ENCODE measurements at places on chromosomes 12 and 14. TPM values are rescaled to one million over a fixed set of nuclear protein-coding genes. Genes with fewer than 3 reads are reported as not detected.

The CMA1 gene
- 2.8 TPM for total RNA-seq

The CPNE6 gene
- total RNA-seq: 0.99 TPM

The IL26 gene
- total RNA-seq: not detected

The PLCZ1 gene
- 0.66 TPM for total RNA-seq

The DDIT3 gene
- 29.0 TPM for total RNA-seq

The RFLNA gene
- total RNA-seq: 1.2 TPM

The MTA1 gene
- total RNA-seq: 71.5 TPM

The SLCO1B1 gene
- not detected for total RNA-seq

The DCN gene
- 2,873 TPM for total RNA-seq

The ASPG gene
- total RNA-seq: 0.13 TPM

The HOXC11 gene
- not detected for total RNA-seq

The SLCO1A2 gene
- total RNA-seq: not detected

The HOXC9 gene
- total RNA-seq: 2.6 TPM

Data from aorta (tissue), 5 donors.